A673 (cell line): ENCODE measurements at places on chromosomes 4 and X. TPM values are rescaled to one million over a fixed set of nuclear protein-coding genes. Genes with fewer than 3 reads are reported as not detected.

DNA sequence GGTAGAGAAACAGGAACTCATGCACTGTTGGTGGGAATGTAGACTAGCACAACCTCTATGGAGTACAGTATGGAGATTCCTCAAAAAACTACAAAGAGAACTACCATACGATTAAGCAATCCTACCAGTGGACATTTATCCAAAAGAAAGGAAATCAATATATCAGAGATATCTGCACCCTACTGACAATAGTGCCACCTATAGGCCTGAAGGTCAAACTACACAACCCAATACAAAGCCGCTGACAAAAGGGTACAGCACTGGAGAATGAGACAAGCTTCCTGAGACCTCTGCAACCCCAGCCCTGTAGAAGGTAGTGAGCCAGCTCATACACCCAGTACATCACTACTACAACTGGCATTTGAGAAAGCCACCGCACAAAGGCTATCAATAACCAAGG is 67.1 kb downstream of the CBR4 start:
- DNase-seq = peak; percentile 35

DNA sequence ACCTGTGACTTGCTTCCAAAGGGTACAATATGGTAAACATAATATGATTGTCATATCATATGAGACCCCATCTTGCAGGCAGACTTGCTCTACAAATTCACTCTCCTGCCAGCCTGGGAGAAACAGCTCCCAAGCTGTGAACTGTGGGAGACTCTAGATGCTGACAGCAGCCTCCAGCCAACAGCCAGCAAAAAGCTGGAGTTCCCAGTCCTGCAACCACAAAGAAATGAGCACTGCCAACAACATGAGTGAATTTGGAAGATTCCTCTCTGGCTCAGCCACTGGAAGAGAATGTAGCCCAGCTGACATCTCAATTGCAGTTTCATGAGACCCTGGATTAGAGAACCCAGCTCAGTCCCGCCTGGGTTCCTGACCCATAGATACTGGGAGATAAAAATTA is 145.4 kb downstream of the QDPR start:
- no peak for DNase-seq

DNA sequence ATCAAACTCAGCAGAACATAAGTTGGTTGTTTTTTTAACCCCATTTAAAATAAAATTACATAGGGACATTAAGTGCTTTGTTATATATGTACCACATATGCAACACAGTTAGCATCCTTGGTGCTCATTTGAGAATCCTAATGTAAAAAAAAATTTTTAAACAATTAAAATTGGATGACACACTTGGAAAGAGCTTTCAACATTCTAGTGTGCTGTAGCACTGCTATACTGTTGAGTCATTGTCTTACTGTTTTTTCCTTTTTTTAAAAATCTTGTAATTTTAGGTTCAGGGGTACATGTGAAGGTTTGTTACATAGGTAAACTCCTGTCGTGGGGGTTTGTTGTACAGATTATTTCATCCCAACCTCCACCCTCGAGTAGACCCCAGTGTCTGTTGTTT is 12.8 kb downstream of the THAP9 start:
- no peak for DNase-seq

ZDHHC15 gene
- not detected in 2 replicates for total RNA-seq
